Upper lobe of right lung (tissue), 1 donor: ENCODE measurements at places on chromosomes 4 and X. TPM values are rescaled to one million over a fixed set of nuclear protein-coding genes. Genes with fewer than 3 reads are reported as not detected.
A peak's percentile ranks its signal among the peaks of the same experiment; 100 is the strongest.

Gene GPR173
- 1.3 TPM for total RNA-seq

Gene GPR143
- total RNA-seq: 1.6 TPM

Gene RTL9
- total RNA-seq: not detected

Gene DKK2
- 15.1 TPM for total RNA-seq

Gene PHOX2B
- total RNA-seq: not detected

Gene CCNB3
- total RNA-seq: 0.46 TPM

Gene PAGE4
- not detected for total RNA-seq

Gene TMPRSS11D
- total RNA-seq: not detected

Gene CRMP1
- 6.1 TPM for total RNA-seq

DNA sequence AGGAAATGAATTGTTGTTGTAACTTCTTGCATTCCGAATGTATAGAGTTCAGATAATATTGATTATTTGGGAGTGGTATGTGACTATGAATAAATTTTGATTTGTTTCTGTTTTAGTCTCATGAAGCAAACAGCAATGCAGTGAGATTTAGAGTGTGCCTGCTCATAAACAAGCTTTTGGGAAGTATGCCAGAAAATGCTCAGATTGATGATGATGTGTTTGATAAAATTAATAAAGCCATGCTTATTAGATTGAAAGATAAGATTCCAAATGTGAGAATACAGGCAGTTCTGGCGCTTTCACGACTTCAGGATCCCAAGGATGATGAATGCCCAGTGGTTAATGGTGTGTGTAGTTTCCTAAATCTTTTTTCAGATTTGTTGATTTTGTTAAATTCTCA lies 2.0 kb downstream of the NCAPG start:
- DNase-seq: no peak
- no peak overlapping the region for H3K27ac ChIP-seq
- no peaks in the 10 kb centered on the region for H3K36me3 ChIP-seq
- peaks cover 21% of the 10 kb centered on the region for H3K4me1 ChIP-seq

DNA sequence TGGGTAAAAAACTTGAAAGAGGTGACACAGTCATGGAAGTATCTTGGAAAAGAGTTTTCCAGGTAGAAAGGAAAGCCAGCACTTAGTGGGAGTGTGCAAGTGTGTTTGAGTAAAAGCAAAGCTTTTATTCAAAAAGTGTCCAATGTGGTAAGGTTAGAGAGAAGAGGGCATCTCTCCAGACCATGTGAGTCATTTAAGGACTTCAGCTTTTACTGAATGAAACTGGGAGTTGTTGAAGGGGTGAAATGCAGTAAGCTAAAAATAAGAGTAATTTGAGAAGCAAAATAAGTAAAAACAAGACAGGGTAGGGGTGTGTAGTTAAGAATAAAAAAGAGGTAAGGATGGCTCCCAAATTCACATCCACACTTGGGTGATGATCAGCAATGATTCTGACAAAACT lies 238.9 kb downstream of the SLC7A11 start:
- no peaks in the 10 kb centered on the region for H3K36me3 ChIP-seq
- no peak overlapping the region for H3K4me3 ChIP-seq
- H3K4me1 ChIP-seq: no peaks in the 10 kb centered on the region

GRCh38 chr4:141614878-141615586 lies 21.4 kb upstream of the IL15 start:
- H3K27ac ChIP-seq: no peak overlapping the region
- H3K36me3 ChIP-seq: no peaks in the 10 kb centered on the region
- no peak overlapping the region for H3K4me3 ChIP-seq
- no peaks in the 10 kb centered on the region for H3K4me1 ChIP-seq
- no peak for DNase-seq
- H3K27me3 ChIP-seq: no peaks in the 10 kb centered on the region

DNA sequence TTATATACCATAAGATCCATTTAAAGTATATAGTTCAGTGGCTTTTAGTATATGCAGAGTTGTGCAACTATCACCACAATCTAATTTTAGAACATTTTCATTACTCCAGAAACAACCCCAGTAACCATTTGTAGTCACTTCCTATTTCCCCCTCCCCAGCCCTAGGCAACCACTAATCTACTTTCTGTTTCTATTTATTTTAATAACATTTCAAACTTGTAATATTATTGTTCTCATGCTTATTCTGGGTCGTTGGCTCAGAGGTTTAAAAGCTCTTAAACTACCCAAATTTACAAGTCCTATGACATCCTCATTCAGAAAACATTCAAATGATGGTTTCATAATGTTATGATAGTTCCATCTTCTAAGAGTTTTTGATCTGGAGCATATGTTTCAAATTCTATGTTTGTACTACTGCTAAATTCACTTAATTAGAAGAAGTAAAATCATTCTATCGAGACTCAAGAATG lies 18.4 kb downstream of the XIAP start:
- H3K36me3 ChIP-seq: no peaks in the 10 kb centered on the region
- no peaks in the 10 kb centered on the region for H3K27me3 ChIP-seq
- H3K4me1 ChIP-seq: peaks cover 3% of the 10 kb centered on the region
- no peak for DNase-seq
- no peak overlapping the region for H3K4me3 ChIP-seq
- H3K27ac ChIP-seq: no peak overlapping the region

- no peaks in the 10 kb centered on the region for H3K27me3 ChIP-seq
- H3K4me1 ChIP-seq: no peaks in the 10 kb centered on the region
- no peak overlapping the region for H3K4me3 ChIP-seq
- no peak for DNase-seq
Measured at GRCh38 chrX:42797651-42798269, 19.8 kb upstream of the PPP1R2C start.

DNA sequence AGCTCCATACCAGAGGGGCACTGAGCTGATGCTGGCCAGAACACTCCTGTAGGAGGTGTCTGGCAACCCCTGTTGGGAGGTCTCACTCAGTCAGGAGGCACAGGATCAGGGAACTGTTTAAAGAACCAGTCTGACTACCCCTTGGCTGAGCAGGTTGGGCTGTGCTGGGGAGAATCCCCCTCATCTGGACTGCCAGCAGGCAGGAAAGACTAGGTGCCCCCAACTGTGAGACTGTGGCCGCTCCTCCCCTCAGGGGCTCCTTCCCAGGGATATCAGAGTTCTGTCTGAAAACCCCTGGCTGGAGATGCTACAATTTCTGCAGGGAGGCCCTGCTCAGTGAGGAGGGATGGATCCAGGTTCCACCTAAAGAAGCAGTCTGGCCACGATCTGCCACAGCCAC lies 245.3 kb downstream of the MAPK10 start:
- H3K27me3 ChIP-seq: no peaks in the 10 kb centered on the region
- H3K4me3 ChIP-seq: no peak overlapping the region
- no peak overlapping the region for H3K27ac ChIP-seq
- H3K36me3 ChIP-seq: no peaks in the 10 kb centered on the region
- H3K4me1 ChIP-seq: no peaks in the 10 kb centered on the region

DNA sequence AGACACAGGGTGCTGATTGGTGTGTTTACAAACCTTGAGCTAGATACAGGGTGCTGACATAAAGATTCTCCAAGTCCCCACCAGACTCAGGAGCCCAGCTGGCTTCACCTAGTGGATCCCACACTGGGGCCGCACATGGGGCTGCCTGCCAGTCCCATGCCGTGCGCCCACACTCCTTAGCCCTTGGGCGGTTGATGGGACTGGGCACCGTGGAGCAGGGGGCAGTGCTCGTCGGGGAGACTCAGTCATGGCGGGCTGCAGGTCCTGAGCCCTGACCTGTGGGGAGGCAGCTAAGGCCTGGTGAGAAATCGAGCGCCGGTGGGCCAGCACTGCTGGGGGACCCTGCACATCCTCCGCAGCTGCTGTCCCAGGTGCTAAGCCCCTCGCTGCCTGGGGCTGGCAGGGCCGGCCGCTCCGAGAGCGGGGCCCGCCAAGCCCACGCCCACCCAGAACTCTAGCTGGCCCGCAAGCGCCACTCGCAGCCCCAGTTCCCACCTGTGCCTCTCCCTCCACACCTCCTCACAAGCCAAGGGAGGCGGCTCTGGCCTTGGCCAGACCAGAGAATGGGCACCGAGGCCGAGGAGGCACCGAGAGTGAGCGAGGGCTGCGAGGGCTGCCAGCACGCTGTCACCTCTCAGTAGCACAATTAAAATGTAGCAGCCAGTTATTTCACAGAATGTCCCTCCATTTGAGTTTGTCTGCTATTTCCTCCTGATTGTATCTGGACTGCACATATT lies 76.1 kb upstream of the PNPLA4 start:
- H3K27ac ChIP-seq: no peak overlapping the region
- no peaks in the 10 kb centered on the region for H3K36me3 ChIP-seq
- no peaks in the 10 kb centered on the region for H3K27me3 ChIP-seq
- DNase-seq: no peak

- no peaks in the 10 kb centered on the region for H3K36me3 ChIP-seq
- DNase-seq: no peak
Measured at GRCh38 chr4:93700571-93700970, 128.0 kb upstream of the ATOH1 start.

- peak overlapping the region; percentile 58 for H3K4me3 ChIP-seq
- H3K27me3 ChIP-seq: no peaks in the 10 kb centered on the region
- DNase-seq: no peak
- H3K4me1 ChIP-seq: no peaks in the 10 kb centered on the region
- H3K36me3 ChIP-seq: no peaks in the 10 kb centered on the region
Measured at GRCh38 chrX:151975228-151975593, 735 bp upstream of the GABRE start.

DNA sequence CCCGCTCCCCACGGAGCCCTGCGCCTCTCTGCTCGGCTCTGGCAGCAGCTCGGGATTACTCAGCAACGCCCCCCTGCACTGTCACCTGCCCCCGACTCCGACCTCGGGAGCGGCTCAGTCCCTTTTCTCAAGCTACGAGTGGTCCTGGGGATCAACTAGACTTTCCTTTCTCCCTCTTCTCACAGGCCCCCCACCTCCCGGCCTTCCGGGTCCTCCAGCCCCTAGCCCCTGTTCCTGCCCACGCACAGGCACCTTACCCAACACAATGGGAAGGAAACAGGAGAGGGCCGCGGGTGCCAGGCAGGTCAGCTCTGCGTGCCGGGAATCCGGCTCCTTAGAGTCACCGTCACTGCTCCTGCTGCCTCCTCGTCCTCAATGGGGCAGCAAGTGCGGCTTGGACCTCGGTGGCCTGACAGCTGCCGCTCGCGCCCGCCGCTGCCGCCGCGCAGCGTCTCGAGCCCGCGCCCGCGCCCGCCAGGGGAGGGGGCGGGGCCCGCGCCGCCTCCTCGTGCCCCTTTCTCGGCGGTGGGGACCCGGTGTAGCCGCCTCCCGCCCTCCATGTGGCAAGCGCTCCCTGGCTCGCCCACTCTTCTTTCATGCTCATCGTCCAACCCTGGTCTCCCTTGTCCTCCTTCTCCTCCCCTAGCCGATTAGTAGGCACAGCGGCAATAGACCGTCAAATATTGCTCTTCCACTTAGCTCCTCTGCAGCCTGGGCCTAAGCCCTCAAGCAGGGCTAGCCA lies at the start of gene RAB9B:
Gene RAB9B (minus strand): TSS at position 455 of the 742 bp plus-strand sequence. CDS start 6,473 bp downstream, outside the sequence.
- H3K27me3 ChIP-seq: no peaks in the 10 kb centered on the region
- peak within 1 kb of the TSS; percentile 58 for H3K4me3 ChIP-seq
- no peaks in the 10 kb centered on the region for H3K4me1 ChIP-seq

DNA sequence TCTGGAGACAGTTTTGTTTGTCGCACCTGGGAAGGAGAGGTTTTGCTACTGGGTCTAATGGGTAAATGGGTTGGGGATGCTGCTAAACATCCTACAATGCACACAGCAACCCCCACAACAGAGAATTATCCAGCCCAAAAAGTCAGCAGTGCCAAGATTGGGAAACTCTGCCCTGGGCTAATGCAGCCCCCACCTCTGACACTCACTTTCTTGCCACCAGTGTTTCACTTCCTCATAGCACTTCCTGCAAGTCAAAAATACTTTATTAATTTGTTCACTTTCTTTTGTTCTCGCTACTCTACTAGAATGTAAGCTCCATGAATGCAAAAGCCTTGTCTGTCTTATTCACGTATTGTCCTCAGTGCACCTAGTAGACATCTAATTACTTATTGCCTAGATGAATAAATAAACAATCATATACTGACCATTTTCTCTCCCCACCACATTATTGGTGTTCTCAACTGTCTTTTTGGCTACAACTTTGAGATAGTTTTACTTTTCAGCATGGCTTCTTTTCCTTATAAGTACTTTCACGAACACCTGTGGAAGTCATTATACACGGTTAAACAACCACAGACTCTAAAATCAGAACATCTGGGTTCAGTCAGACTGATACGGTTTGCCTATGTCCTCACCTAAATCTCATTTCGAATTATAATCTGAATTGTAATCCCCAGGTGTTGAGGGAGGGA lies 82.0 kb upstream of the PITX2 start:
- no peaks in the 10 kb centered on the region for H3K4me1 ChIP-seq
- no peak overlapping the region for H3K27ac ChIP-seq
- no peaks in the 10 kb centered on the region for H3K27me3 ChIP-seq
- no peak for DNase-seq
- no peaks in the 10 kb centered on the region for H3K36me3 ChIP-seq

- H3K4me3 ChIP-seq: no peak overlapping the region
- no peak for DNase-seq
- H3K36me3 ChIP-seq: no peaks in the 10 kb centered on the region
- H3K4me1 ChIP-seq: peaks cover 10% of the 10 kb centered on the region
Measured at GRCh38 chr4:75036046-75036830, 103.3 kb downstream of the PARM1 start.

DNA sequence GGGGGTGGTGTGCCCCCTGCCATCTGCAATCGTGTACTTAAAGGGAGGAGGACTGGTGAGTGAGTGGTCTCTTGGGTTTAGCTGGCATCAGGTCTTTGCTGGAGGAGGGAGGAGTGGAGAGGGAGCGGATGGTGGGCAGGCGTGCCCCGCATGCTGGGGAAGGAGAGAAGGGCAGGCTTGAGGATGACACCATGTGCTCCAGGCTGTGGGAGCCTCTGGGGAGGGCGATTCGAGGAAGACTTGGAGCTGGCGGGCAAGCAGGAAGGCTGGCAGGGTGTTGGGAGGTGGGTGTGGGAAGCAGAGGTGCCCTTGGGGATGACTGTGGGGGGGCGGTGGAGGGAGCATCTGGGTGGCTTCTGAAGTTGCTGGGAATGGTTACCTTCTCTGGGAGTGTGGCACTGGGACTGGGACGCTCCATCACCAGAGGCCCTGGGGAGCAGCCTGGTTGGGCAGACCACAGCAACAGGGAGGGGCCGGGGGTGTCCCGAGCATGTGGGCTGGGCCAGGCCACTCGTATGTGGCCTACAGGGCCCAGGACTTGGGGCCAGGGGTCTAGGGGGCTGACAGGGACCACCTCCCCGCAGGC lies 30.8 kb upstream of the AFAP1 start:
- no peaks in the 10 kb centered on the region for H3K27me3 ChIP-seq
- H3K36me3 ChIP-seq: no peaks in the 10 kb centered on the region
- H3K27ac ChIP-seq: peak overlapping the region; percentile 82
- H3K4me3 ChIP-seq: peak overlapping the region; percentile 28
- no peak for DNase-seq

DNA sequence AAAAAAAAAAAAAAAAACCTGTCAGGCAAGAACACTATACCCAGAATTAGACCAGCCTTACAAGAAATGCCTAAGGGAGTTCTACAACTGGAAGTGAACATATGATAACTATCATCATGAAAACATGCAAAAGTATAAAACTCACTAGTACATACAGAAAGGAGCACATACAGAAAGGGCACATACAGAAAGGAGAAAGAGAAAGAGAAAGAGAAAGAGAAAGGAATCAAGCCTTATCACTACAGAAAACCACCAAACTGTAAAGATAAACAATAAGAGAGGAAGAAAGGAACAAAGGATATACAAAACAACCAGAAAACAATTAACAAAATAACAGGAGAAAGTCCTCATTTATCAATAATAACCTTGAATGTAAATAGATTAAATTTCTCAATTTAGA lies 50.4 kb downstream of the PHKA1 start:
- no peak for DNase-seq
- no peaks in the 10 kb centered on the region for H3K36me3 ChIP-seq
- no peaks in the 10 kb centered on the region for H3K4me1 ChIP-seq
- H3K27ac ChIP-seq: no peak overlapping the region
- H3K27me3 ChIP-seq: no peaks in the 10 kb centered on the region
